ENCODE measurements at places on chromosomes 3 and 15.

GRCh38 chr3:159751146-159751545, 237.5 kb upstream of the IL12A start:
- no peak for DNase-seq

DNA sequence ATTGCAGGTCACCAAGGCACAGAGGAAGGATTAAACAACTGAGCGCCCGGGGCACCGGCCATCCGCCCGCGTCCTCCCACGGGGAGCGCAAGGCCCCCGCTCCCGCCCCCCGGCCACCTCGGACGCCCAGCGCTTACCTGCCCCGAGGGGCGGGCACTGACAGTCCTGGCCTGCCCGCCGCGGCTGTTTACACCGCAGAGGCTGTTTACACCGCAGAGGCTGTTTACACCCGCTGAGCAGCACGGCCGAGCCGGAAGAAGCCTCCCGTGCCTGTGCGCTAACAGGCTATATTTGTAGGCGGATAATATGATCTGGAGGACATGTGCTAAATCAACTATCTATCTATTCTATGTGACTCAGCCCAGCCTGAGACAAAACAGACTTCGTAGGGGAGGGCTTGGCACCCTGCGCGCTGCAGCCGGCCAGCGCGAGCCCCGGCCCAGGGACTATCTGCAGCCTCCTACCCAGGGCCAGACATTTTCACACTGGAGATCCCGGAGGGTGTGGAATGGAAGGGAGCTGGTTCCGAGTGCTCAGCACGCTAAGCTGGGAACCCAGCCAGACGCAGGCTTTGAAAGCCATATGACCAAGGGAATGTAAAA, at the start of gene LRRC2:
Gene LRRC2 (minus strand): TSS at position 263 of the 602 bp plus-strand sequence. CDS start 14,711 bp downstream, outside the sequence.
- DNase-seq: peak; percentile 21

- DNase-seq: no peak
Measured at GRCh38 chr3:40920041-40920440, 279.3 kb upstream of the CTNNB1 start.

DNA sequence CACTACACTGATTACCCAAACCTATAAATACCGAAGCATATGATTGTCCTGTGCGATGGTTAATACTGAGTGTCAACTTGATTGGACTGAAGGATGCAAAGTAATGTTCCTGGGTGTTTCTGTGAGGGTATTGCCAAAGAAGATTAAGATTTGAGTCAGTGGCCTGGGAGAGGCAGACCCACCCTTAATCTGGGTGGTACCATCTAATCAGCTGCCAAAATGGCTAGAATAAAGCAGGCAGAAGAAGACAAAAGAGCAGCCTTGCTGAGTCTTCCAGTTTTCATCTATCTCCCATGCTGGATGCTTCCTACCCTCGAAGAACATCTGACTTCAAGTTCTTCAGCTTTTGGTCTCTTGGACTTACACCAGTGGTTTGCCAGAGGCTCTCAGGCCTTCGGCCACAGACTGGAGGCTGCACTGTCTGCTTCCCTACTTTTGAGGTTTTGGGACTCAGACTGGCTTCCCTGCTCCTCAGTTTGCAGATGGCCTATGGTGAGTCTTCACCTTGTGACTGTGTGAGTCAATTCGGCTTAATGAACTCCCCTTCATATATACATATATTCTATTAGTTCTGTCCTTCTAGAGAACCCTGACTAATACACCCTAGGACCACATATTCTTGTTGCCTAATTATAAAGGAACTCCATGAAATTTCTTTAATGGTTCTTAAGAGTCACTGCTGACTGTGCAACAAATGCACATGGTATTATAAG, 31.7 kb downstream of the CSNK1G1 start:
- DNase-seq: no peak

DNA sequence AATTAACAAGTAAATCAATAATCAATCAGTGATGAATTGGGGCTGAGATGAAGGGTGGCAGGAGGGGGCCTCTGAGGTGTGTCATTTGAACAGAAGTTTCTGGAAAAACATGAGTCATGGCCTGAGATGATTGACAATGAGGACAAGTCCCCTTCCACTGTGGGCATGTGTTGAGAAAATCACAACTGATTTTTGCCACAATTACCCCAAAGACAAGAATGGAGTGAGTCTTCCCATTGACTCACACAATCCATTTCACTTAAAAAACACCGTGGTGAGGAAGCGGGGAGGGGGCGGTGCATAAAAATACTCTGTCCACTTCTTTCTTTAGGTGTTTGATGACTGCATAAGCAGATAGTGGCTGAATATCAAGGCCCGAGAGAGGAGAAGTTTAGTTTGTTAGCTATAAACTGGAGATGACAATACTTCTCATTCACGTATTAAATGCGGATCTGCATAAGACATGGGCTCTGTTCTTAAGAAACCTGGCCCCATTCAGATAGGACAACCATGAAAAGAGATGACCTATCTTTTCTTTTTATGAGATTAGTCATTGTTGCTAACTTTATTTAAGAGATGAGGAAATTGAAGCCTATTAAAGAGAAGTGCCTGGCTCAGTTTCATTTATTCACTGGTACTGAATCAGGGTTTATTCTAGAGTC, 34.7 kb downstream of the SHC4 start:
- DNase-seq: peak; percentile 3

- DNase-seq: no peak
Measured at GRCh38 chr3:126969586-126969985, 13.3 kb upstream of the PLXNA1 start.

- DNase-seq: no peak
Measured at GRCh38 chr15:65980824-65981456, 111.6 kb downstream of the RAB11A start.

DNA sequence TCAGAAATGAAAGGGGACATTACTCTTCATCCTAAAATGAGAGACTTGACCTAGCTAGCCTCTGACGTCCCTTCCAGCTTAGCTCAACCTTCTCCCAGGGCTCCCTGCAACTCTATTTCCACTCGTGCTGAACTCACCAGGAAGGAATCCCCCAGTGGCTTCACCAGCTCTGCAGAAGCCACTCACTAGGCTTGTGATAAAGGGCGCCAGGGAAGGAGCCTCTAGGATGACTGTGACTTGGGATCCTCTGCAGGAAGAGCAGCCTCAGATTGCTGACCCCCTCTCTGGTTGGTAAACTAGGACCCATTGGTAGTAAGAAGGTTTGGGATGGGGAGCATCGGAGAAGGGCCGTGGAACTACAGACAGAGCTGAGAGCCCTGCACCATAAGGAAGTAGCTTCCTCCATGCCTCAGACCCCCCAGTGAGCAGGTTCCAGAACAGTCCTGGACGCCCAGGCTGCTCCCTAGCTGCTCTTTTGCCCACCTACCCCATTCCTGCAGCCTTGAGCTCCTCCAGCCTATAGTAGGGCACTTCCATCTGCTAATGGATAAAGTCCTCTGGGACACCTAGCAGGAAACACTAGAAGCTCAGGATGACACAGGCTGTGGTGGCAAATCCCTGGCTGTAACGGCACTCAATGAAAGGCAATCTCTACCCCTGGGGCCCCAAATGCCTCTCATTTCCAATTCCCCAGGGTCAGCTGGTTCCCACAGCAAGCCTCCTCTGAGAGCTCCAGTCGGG, 26.0 kb downstream of the PLA2G4F start:
- no peak for DNase-seq

GRCh38 chr3:195236801-195237570, 34.0 kb downstream of the XXYLT1 start:
- DNase-seq: no peak

GRCh38 chr15:34582461-34583371, 735 bp downstream of the GOLGA8B start:
- peak; percentile 17 for DNase-seq

GRCh38 chr3:157174290-157174648, 14.3 kb upstream of the CCNL1 start:
- peak; percentile 14 for DNase-seq

GRCh38 chr15:31102039-31102321, 455 bp upstream of the TRPM1 start:
- DNase-seq: no peak

- DNase-seq: no peak
Measured at GRCh38 chr15:31557899-31558298, 231.3 kb downstream of the KLF13 start.

- DNase-seq: no peak
Measured at GRCh38 chr3:151864423-151865101, 8.9 kb upstream of the SUCNR1 start.

DNA sequence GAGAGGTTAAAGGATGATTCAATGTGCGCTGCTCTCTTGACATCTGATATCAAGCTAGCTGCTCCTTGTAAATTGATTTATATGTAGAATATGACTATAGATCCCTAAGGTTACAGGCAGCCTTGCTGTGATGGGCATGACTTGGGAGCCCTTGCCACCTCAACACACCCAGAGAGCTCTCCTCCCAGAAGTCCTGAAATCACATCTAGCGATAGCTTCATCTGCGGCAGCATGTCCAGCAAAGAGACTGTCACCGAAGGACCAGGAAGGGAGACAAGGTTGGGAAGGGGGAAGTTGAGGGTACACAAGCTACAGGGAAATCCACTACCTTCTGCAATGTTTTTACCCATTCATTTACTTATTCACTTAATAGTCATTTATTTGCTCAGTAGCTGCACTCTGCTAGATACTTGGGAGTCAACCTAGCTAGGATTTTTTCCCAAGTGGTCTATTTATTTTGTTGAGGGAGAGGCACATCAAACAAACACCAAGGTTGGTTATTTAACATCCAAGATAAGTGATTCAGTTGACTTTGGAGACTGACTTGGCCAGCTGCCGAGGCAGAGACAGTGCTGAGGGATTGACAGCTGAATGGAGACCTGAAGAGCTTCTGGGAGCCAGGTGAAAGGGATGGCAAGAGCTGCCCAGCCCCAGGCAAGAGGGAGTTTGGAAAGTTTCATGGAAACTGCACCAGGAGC, 205.8 kb upstream of the IL12A start:
- no peak for DNase-seq

DNA sequence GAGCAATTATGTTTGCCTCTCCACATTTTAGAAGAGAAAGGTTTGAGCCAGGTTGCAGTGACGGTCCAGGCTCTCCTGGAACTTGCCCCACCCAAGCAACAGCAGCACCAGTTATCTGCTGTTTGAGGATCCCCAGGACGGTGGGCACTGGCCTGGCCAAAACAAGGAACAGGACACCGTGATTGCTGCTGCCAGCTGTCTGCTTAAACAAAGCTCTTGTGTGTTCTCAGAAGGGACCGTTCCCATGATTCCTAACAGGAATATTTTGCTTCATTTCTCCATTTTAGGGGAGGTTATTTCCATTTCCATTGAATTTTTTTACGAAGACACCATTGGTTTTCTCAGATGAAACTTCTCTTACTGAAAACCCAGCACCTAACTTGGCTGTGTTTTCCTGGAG, 66.4 kb upstream of the RPL35A start:
- DNase-seq: no peak

DNA sequence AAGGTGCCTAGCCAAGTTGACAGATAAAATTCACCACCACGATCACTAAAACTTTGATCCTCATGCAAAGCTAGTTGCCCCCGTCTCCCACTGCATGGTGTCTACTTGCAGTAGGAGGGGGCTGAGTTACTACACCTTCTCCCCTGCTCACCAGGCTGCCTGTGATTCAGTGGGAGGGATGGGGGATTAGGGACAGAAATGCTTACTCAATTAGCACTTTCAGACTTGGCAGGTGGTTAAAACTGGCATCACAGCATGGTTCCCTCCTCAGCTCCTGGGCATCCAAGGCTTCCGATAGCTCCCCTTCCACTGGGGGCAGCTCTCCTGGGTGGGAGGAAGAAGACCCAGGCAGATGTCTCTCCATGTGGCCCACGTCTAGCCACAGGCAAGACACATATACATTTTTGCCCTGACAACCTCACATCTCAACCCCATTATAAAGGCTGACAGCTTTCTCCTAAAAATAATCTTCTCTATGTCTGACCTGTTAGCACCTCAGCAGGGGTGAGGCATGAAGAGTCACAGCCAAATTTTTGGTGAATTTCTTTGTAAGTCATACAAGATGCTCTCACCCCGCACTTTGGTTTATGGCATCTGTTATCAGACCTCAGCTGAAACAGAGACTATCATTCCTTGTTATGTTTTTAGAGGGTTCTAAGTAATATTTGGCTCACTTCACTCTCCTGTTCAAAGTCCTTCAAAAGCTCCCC, 369.0 kb downstream of the SV2B start:
- DNase-seq: no peak

GRCh38 chr3:107555359-107555758, 32.6 kb downstream of the BBX start:
- no peak for DNase-seq

DNA sequence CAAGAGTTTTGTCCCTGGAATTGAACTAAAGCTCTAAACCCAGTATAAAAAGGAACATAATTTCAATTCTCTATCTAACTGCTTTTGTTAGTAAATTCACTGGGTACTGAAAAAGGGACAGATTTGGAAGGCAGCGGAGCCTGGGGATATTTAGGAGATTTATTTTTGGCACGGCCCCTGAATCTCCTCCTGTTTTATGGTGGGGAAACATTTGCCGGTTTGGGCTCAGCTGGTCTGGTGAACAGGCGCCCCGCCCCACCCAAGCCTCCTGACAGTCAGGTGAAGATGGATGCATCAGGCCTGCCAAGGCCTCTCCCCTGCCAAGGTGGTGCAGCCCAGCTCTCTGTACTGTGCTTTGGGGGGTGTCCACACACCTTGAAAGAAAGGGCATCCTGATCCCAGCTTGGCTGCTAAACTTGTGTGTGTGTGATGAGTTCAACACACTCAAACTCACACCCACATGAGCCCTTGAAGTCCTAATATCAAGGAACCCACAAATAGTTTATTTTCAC, 46.3 kb downstream of the EBLN2 start:
- no peak for DNase-seq
